ENCODE measurements at places on chromosomes 5 and 9.

DNA sequence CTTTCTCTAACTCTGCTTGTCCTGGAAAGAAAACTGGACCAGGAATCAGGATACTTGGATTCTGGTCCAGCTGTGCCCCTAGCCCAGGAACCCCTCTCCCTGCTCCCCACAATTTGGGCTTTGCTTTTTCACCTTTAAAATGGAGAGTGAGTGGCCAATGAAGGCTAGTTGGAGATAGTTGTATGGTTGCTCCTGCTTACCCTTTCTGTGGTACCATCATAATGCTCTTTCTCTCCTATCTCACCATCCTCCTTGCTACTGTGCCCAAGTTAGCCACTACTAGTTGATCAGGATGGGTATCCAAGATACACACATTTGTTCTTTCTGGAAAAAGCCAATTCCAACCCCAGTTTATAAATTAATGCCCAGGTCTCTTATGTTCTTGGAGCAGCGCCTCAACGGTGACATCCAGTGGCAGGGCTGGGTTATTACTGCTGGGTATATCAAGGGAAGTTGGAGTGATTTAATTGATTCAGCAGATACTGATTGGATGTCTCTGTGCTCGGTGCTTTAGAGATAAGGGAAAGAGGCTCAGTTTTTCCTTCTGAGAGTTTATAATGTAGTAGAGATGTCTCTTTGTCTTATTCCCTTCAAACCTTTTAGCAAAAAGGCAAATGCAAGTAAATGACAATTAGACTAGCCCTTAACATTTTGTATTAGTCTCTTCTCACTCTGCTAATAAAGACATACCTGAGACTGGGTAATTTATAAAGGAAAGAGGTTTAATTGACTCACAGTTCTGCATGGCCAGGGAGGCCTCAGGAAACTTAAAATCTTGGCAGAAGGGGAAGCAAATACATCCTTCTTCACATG lies 38.5 kb downstream of the FAXDC2 start:
- DNase-seq: peak; percentile 57

- no peak for DNase-seq
Measured at GRCh38 chr5:148968311-148968710, 94.6 kb downstream of the SH3TC2 start.

GRCh38 chr5:82494942-82495341 lies 216.8 kb upstream of the RPS23 start:
- DNase-seq: no peak

DNA sequence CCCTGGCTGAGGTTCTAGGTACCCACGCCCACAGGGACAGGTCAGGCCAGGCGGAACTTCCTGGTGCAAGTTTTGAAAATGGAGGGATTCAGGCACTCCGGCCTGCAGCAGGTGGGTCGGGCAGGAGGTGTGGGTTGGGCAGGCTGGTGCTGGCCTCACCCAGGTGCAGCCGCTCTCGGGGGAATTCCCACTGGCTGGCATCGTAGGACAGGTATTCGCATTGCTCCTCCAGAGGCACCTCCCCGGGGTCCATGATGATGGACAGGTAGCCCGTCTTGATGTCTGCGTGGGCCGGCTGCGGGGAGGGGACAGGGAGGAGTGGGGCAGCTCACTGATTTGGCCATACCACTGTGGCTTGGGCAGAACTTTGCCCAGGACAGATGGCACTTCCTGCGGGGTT lies 28.7 kb upstream of the SCGB3A1 start:
- no peak for DNase-seq

DNA sequence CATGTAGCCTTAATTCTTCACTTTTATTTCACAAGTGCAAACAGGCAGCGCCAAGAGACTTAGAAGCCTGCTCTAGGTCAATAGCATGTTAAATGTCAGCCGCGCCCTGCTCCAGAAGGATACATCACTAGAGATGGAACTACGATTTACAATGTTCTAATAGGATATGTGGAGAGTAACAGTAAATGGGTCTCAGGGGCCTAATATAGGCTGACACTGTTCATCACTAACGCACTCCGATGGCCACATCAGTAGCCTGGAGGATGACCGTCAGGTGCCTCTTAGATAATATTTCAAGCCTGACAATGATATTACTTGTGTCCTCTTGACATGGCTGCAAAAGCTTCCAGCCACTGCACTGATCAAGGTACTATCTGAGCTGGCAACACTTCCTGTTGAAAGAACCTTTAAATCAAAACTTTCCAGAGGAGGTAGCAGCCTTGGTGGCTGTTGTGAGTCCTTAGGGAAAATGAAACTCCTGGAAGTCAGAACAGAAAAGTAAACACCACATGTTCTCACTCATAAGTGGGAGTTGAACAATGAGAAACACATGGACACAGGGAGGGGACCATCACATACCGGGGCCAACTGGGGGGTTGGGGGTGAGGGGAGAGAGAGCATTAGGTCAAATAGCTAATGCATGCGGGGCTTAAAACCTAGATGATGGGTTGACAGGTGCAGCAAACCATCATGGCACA lies 35.0 kb downstream of the PTTG1 start:
- no peak for DNase-seq

- no peak for DNase-seq
Measured at GRCh38 chr5:67192719-67193438, 3.7 kb downstream of the CD180 start.

DNA sequence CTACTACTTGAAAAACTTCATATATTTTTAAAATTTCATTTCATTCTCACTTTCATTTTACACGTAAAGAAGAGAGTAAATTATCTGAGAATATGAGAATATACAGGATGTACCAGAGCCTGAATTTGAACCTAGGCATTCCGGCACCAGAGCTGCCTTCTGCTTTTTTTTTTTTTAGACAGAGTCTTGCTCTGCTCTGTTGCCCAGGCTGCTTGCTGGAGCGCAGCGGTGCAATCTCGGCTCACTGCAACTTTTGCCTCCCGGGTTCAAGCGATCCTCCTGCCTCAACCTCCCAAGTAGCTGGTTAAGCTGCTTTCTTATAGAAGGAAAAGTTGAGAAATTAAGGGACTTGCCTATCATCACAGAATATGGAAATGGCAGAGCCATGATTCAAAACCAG lies 540.1 kb downstream of the EBF1 start:
- DNase-seq: no peak

DNA sequence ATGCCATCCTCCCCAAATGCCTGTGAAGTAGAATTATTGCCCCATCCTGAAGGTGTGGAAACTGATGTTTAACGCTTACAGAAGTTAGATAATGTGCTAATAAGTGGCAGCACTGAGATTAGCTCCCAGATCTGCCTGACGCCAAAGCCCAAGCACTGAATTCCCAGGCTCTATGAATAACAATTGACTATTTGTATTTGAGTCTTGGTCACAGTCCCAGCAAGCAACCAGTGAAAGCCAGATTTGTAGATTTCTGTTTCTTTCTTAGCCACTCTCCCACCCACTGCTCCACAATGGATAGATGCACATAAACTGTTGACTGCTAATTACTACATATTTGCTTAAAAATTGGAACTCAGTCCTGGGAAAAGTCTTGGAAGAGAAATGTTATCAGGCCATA lies 34.4 kb downstream of the FAM240B start:
- peak; percentile 38 for DNase-seq

Measured in frontal cortex (tissue), 4 donors.